Hepatocyte (in vitro differentiated cells): ENCODE measurements at places on chromosomes 5 and 9. TPM values are rescaled to one million over a fixed set of nuclear protein-coding genes. Genes with fewer than 3 reads are reported as not detected.

UBE2QL1 gene
- total RNA-seq: 0.17 and 0.36 TPM in 2 replicates

GABRA6 gene
- not detected in 2 replicates for total RNA-seq

C5orf58 gene
- total RNA-seq: not detected in 2 replicates

LIX1 gene
- total RNA-seq: 4.7 and 6.2 TPM in 2 replicates

PCDHGA1 gene
- total RNA-seq: 0.24 and 0.33 TPM in 2 replicates

TAF11L10 gene
- total RNA-seq: not detected in 2 replicates

DNA sequence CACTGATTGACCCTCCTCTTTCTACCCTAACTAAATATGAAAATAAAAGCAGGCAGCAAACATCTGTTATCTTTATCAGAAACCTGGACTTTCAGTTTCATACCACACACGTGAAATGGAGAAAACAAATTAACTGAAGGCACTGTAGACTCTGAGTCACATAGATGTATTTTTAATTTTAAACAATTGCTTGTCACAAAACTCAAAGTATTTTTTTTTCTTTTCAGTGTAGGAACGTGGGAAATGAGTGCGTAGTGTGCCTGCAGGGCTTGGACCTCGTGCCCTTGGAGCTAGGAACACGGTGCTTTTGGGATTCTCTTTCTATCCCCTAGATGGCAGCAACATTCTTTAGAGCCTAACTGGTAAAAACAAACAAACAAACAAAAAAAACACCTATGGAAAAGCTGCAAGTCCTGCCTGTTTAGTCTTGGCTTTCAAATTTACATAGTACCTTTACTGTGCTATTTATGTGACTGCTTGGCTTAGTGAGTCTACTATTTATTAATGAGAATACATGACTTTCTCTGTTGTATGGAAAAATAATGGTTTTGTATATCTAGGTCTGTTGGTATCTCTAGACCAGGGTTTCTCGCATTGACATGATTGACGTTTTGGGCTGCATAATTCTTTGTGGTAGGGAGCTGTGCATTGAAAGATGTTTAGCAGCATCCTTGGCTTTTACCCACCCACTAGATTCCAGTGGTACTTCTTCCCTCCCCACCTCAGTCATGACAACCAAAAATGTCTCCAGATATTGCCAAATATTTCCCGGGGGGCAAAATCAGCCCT, 16.8 kb upstream of the ACTBL2 start:
- H3K36me3 ChIP-seq: no peaks in the 10 kb centered on the region
- H3K27me3 ChIP-seq: no peaks in the 10 kb centered on the region
- peak; percentile 74 for DNase-seq
- H3K27ac ChIP-seq: no peak overlapping the region

DNA sequence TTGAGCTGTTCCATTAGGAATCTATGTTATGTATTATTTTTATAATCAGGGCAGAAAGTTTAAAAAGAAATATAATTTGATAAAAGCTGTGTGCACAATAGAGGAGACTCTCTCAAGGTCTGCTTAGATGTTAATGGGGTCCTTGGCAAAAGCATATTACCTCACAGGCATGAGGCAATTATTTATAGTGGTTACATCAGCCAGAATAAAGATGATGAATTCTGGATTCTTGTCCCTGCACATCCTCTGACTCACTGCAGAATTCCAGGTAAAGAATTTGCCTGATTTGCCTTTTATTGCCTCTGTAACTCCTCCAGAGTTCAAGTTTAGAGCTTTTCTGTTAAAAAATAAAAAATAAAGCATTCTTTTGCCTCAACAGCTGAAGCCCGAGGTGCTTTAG, 253.6 kb downstream of the MAST4 start:
- peaks cover 15% of the 10 kb centered on the region for H3K4me1 ChIP-seq
- H3K36me3 ChIP-seq: no peaks in the 10 kb centered on the region

DNA sequence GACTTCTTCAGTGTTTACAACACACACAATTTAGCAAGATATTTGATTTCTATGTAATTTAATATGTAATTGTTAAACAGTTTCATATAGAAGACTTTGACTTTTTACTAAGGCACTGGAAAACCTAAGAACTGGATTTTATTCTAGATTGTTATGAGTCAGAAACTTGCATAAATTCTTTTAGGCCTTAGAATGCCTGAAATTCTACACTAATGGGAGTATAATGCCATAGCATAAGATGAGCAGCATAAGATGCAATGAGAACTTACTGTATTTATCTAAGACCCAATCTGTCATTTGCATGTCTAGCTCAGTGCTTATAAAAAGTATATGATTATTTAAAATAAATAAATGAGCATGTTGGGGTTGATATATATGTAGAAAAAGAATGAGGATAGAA, 285.2 kb downstream of the CDH12 start:
- no peak overlapping the region for H3K4me3 ChIP-seq
- H3K36me3 ChIP-seq: no peaks in the 10 kb centered on the region
- H3K4me1 ChIP-seq: no peaks in the 10 kb centered on the region
- no peak overlapping the region for H3K27ac ChIP-seq
- H3K27me3 ChIP-seq: no peaks in the 10 kb centered on the region

- no peak overlapping the region for H3K4me3 ChIP-seq
- DNase-seq: peak; percentile 67
- H3K4me1 ChIP-seq: peaks cover 26% of the 10 kb centered on the region
- H3K36me3 ChIP-seq: no peaks in the 10 kb centered on the region
- peak overlapping the region; percentile 81 for H3K27ac ChIP-seq
- no peaks in the 10 kb centered on the region for H3K27me3 ChIP-seq
These were observed 47.2 kb downstream of the ARHGEF28 start for GRCh38 chr5:73673161-73673591.

- no peak for DNase-seq
- H3K4me1 ChIP-seq: no peaks in the 10 kb centered on the region
- H3K4me3 ChIP-seq: no peak overlapping the region
- H3K27me3 ChIP-seq: no peaks in the 10 kb centered on the region
These were observed 20.7 kb downstream of the OSMR start for GRCh38 chr5:38866362-38867031.

- DNase-seq: peak; percentile 68
- H3K27ac ChIP-seq: peak overlapping the region; percentile 61
- no peak overlapping the region for H3K4me3 ChIP-seq
- H3K36me3 ChIP-seq: no peaks in the 10 kb centered on the region
- peaks cover 13% of the 10 kb centered on the region for H3K4me1 ChIP-seq
These were observed 106.1 kb upstream of the CPEB4 start for GRCh38 chr5:173781816-173782670.

- H3K27me3 ChIP-seq: no peaks in the 10 kb centered on the region
- no peaks in the 10 kb centered on the region for H3K36me3 ChIP-seq
- peak overlapping the region; percentile 66 for H3K27ac ChIP-seq
- H3K4me3 ChIP-seq: no peak overlapping the region
- H3K4me1 ChIP-seq: peaks cover 13% of the 10 kb centered on the region
These were observed 31.9 kb upstream of the F2R start for GRCh38 chr5:76683816-76684731.

DNA sequence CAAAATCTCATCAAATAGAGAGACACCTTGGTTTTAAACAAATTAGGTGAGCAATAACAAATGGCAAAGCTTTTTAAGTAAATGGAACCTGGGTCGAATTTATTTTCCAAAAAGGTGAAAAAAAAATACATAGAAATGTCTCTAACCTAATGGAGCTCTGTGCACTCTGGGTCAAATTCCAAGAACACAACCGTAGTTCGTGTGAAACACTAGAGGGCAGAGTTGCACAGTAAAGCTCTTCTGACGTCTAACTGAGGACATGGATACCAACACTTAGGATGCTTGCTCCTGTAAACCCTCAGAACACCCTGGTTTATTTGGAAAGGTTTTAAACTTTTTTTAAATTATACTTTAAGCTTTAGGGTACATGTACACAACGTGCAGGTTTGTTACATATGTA, 18.9 kb downstream of the MARCHF11 start:
- DNase-seq: peak; percentile 82
- H3K4me1 ChIP-seq: no peaks in the 10 kb centered on the region
- no peak overlapping the region for H3K4me3 ChIP-seq

- H3K36me3 ChIP-seq: no peaks in the 10 kb centered on the region
- H3K27me3 ChIP-seq: no peaks in the 10 kb centered on the region
- no peak overlapping the region for H3K27ac ChIP-seq
- no peak overlapping the region for H3K4me3 ChIP-seq
- no peak for DNase-seq
- H3K4me1 ChIP-seq: no peaks in the 10 kb centered on the region
These were observed 52.6 kb downstream of the PUM3 start for GRCh38 chr9:2791246-2791645.

DNA sequence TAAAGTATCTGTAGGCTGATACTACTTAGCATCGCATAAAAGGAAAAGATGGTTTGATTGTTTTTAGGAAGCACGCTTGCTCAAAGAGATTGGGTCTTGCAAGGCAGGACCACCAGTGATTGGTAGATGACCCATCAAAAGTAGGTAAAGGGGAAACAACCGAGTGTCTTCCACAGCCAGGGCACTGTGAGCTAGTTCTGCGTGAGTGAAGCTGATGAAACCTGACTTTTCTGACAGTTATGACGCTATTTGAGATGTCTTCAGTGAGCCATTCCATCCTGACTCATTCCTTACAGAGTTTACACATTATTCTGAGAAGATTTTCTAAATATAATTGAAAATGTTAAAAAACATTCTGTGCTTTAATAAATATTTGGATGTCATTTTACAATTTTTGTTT, 49.7 kb downstream of the BASP1 start:
- no peak for DNase-seq
- H3K27me3 ChIP-seq: no peaks in the 10 kb centered on the region
- no peak overlapping the region for H3K27ac ChIP-seq
- H3K36me3 ChIP-seq: no peaks in the 10 kb centered on the region

DNA sequence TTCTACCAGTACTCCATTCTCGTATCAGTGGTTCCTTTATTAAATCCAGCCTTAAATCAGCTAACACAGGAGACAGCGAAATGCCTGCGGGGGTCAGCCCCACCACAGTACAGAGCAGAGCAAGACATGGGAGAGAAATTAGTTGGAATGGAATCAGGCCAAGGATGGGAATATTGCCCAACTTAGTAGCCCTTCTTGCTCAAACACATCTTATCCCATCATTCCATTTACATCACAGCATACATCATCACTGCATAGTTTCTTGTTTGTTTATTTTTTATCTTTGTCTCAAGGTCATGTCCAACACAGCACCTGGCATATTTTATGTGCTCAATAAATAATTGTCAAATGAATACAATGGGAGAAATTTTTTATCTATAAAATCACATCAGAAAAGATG, 34.3 kb upstream of the DAB2 start:
- no peaks in the 10 kb centered on the region for H3K27me3 ChIP-seq
- no peak overlapping the region for H3K27ac ChIP-seq

DNA sequence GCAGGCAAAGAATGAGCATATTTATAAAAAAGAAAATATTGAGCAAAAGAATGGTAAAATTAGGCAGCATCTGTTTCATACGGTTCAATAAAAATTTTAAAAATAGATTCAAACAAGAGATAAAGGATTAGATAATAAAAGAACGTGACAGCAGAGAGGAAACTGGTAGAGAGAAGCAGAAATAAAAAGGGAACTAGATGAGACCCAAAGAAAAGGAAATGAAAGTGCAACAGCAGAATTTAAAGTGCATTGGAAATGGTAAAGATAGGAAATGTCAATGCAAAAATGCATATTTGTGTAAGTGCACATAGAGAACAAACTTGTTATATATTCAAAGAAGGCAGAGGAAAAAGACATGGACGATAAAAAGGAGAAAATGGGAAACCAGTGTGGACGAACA, 70.2 kb downstream of the SUSD1 start:
- H3K4me3 ChIP-seq: no peak overlapping the region
- H3K36me3 ChIP-seq: no peaks in the 10 kb centered on the region
- no peaks in the 10 kb centered on the region for H3K27me3 ChIP-seq
- H3K27ac ChIP-seq: no peak overlapping the region
- DNase-seq: no peak

DNA sequence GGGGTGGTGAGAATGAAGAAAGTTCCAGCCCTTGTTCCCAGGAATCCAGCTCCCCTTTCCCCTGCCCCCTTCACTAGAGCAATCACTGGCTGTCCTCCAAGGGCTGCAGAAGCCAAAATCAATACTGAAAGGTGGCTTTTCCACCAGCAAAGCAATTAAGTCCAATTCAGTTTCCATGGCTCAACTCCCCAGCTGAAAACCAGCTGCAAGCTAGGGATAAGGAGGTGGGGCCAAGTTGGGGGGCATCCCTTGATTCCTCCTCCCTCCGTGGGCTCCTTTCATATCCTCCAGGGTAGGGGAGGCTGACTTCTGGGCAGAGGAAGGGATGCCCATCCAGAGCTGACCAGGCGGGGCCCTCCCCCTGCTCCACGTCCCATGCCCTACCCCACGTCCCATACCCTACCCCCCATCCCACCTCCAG, 22.7 kb downstream of the CAMK2A start:
- H3K4me3 ChIP-seq: no peak overlapping the region
- H3K36me3 ChIP-seq: no peaks in the 10 kb centered on the region

DNA sequence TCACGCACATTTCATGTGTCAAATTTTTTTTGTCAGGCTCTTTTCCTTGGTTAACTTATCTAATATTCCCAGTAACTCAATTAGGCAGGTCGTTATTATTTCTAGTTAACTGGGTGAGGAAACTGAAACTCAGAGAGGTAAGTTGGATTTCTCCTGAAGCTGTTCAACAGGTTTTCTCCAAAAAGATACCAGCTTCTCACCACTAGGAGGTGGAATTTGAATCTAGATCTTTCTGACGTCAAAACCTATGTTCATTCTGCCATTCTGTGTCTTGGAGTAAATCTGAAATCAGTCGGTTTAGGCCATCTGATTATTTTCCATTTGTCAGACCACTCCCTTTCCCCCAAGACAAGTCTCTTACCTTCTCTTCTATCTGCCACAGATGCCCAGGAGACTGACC, 572.9 kb downstream of the ACTL7B start:
- no peaks in the 10 kb centered on the region for H3K36me3 ChIP-seq
- H3K27ac ChIP-seq: no peak overlapping the region
- no peaks in the 10 kb centered on the region for H3K27me3 ChIP-seq
- H3K4me1 ChIP-seq: no peaks in the 10 kb centered on the region

DNA sequence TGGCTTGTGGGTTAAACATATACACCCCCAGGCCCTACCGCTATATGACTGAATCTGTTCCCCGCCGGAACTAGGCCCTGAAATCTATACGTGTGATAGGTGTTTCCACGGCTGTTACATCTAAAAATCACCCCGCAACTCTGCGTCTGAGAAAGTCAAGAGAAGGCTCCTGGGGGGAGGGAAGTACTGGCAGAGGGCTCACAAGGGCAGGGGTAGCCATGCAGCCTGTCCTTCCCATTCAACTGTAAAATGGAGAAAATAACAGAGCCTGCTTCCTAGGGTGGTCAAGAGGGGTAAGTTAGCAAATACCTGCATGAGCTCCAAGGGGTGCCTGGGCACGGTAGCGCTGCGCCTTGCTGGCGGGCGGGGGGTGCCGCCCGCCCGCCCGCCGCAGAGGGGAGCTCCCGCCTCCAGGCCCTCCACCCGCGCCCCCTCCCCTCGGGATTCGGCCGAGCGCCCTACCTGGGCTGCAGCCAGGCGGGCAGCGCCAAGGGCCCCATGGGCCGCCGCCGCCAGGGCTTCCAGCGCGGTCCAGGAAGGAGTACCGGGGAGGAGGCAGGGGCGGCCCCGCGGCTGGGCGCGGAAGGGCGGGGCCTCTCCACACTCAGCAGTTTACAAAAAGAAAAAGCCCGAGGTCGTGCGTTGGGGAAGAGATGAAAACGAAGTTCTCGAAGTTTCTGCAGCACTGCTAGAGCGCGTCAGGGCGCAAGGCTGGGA, at the start of gene HACD4:
TSS of gene HACD4 (minus strand) at position 550 of the 717 bp plus-strand sequence. CDS start at position 500, 50 bp downstream.
- peak; percentile 64 for DNase-seq
- peak within 1 kb of the TSS; percentile 32 for H3K4me3 ChIP-seq
- peak within 1 kb of the TSS; percentile 18 for H3K27ac ChIP-seq
- no peaks in the 10 kb centered on the region for H3K36me3 ChIP-seq
- no peaks in the 10 kb centered on the region for H3K27me3 ChIP-seq

GRCh38 chr5:128237000-128237399, 153.4 kb downstream of the SLC12A2 start:
- no peaks in the 10 kb centered on the region for H3K27me3 ChIP-seq
- no peaks in the 10 kb centered on the region for H3K4me1 ChIP-seq
- no peak for DNase-seq
- H3K36me3 ChIP-seq: no peaks in the 10 kb centered on the region
- H3K4me3 ChIP-seq: no peak overlapping the region
- H3K27ac ChIP-seq: no peak overlapping the region
